ENCODE measurements at places on chromosomes 4 and X.
A peak's percentile ranks its signal among the peaks of the same experiment; 100 is the strongest.

DNA sequence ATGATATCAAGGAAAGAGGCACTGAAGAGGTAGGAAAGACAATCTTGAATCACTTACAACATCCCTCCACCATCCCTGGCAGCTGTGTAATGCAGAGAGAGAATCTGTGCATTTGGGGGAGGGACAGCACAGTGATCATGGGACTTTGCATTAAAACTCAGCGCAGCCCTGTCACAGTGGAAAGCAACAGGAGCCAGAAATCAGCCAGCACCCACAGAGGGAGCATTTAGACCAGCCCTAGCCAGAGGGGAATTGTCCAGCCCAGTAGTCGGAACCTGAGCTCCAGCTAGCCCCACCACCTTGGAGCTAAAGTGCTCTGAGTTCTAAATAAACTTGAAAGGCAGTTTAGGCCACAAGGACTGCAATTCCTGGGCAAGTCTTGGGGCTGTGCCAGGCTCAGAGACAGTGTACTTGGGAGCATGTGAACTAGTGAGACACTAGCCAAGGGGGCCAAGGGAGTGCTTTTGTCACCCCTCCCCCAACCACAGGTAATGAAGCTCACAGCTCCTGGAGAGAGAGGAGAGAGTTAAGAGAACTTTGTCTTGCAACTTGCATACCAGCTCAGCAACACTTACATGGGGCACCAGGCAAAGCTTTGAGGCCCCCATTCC is 83.9 kb upstream of the FAM241A start:
- DNase-seq: no peak

DNA sequence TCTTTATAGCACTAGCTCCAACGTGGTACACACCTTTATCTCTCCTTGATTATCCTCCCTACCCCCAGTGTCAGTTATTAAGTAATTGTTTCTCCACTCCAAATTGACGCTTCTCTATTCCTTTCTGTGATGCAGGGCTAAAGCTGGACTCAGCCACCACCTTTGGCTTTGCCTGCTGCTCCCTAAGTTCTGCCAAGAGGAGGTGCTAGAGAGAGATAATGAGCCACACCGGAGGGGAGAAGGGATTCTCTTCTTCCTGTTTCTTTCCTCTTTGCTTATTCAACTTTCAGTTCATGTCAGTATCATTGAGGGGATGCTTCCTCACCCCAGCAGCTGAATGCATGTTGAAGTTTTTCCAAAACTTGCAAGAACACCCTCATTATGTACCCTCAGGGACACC is 176.5 kb downstream of the GBA3 start:
- DNase-seq: peak; percentile 23

- DNase-seq: no peak
Observed at GRCh38 chr4:113398441-113399143, 349.1 kb downstream of the ANK2 start.

GRCh38 chrX:40310016-40310415 is 212.3 kb upstream of the BCOR start:
- DNase-seq: no peak

DNA sequence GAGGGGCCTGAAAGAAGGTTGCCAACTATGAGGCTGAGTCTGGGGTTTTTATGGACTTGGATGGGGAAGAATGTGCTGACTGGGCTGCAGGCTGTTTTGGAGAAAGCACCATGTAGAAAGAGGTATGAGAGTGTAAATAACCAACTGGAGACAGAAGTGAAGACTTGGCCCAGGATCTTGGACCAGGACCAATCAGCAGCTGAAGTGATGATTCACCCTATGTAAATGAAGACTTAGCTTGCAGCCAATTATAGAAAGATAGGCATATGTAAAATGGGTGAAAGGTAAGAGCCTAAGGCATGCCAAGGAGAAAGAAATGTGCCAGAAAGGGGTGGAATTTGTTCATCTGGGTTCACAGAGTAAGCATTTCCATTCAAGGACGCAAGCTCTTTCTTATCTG is 856.7 kb upstream of the PRKX start:
- DNase-seq: no peak

- DNase-seq: no peak
Observed at GRCh38 chr4:67333664-67334063, 211.6 kb downstream of the CENPC start.

DNA sequence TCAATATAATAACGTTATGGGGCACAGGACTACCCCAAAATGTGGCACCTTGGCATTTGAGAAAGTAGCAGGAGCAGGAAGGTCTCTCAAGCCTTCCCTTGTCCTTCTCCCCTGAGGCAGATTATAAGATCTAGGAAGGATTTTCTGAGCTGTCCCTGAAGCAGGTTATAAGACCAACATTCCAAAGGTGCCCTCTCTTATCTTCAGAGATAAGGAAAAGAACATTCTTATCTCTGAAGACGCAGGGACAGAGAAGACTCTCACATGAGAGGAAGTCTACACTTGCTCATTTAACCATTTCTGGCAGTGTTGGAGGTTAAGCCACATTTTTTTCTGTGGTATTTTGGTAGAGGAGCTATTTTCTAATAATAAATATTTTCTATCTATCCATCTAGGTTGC is 437.9 kb upstream of the MAOA start:
- no peak for DNase-seq

DNA sequence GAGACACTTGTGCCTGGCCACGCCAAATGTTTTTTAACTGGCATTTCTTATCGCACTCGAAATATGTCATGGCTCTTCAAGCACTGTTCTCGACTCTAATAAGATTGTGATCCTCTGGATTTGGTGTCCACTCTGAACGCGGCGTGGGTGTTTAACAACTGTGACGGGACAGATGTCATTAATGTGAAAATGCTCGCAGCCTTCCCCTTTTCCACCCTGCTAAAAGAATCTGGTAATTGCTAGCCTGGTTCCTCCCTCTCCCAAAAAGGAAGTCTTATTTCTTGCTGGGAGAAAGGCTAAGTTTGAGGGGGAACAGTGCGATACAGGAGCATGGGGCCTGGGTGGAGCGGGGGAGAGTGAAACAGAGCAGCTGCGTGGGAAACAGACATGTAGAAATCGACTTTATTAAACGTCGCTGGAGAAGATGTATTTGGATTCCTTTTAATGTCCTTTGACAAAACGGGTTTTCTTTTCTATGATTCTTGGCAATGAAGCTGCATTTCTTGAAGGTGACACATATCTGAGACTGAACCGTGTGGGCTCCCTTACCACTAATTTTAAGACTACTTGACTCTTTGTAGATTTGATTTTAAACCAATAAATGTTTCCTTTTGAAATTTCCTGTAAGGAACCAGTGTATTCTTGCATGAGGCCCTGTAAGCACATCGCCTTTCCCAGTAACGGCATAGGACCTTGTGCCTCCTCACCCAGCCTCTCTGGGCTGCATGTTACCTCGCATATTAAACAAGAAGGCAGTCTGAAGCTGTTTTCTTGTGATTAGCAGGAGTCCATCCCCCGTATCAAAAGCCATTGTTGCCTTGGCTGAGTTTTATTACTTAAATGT is 17.8 kb downstream of the TBC1D1 start:
- DNase-seq: no peak

DNA sequence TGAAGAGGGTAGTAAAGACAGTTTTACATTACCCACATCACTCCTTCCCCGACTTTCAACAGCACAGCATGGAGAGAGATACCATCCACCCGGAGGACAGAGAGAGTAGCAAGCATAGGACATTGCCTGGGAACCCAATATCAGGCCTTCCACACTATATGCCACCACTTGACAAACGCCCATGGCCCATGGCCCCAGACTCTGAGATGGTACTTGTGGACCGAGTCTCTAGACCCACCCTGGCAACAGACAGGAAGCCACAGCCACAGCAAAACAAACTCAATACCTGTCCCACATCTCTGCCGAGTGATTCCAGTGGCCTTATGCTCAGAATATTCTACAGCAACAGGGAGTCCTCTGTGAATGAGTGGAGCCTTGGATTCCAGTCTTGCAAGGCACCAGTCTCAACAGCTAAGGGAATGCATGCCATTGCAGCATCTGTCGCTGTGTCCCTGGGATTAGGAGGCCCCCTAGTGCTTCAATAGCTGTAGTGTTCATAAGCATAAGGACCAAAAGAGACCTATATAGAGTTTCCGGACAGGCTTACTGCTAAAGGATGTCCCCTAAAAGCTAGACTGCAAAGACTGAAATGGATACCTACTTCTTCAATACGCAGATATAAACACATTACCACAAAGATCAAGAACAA is 14.7 kb upstream of the CT55 start:
- DNase-seq: peak; percentile 72

GRCh38 chr4:85445050-85445639 is 29.8 kb upstream of the ARHGAP24 start:
- DNase-seq: no peak

- no peak for DNase-seq
Observed at GRCh38 chrX:17987783-17988182, 126.7 kb upstream of the RAI2 start.

- peak; percentile 2 for DNase-seq
Observed at GRCh38 chrX:105210258-105210657, 10.2 kb downstream of the TEX13A start.

GRCh38 chrX:154738011-154738738 is 12.7 kb downstream of the GAB3 start:
- peak; percentile 66 for DNase-seq

- DNase-seq: no peak
Observed at GRCh38 chr4:19657856-19658255, 593.8 kb upstream of the SLIT2 start.

- DNase-seq: no peak
Observed at GRCh38 chr4:7521666-7522065, 86.9 kb upstream of the PSAPL1 start.

DNA sequence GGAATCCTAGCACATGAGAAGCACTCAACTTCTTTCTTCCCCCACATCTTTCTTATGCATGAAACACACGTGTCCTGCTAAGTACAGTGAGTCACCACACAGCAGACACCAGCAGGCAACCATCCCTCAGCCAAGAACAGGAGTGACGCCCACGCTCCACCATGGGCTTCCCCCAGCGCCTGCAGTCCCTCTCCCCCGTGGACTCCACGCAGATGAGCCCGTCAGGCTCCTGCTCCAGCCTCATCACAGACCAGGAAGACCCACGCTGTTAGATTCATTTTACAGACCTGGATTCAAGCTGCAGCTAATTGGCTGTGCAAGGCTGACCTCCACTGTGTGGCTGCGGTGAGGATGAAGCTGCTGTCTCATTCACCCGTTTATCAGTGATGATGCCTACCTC is 16.7 kb downstream of the HMX1 start:
- DNase-seq: no peak

- no peak for DNase-seq
Observed at GRCh38 chr4:1610791-1611500, 73.2 kb downstream of the FAM53A start.

- DNase-seq: no peak
Observed at GRCh38 chrX:135324463-135324862, 15.2 kb downstream of the ETDC start.

DNA sequence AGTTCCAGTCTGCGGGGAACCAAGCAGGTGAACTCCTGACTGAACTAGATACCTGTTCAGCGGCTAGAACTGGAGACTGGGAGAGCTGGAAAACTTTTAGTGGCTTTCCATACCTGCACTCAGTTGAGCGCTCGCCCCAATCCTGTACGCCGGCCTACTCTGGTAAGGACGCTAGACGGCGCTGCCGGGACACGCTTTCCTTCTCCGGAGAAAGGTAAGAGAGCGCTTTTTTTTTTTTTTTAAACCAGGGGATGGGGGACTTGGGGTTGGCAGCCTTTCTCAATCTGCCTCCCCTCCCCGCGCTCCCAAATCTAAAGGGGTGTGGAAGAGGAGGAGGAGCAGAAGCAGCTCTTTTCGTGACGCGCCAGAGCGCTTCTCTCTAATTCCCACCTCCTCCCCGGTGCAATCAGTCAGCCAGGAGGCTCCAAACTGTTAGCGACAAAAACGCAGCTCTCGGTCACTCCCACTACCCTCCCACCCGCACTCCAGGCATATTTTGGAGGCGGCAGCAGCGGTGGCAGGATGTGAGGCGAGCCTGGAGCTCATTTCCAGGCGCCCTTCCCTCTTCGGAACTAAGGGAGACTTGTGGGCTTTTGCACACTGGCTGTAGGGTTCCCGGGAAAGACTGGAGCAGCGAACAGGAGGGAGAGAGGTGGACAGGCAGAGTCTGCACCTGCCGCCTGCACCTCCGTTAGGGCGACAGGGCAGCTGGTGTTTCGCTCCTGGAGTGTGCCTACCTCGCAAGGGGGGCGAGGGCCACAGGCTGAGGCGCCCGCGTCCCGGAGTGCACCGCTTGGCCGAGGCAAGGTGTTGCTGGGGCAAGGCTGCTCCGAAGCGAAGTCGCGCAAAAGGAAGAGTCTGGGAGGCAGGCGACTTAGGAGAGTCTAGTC is at the start of gene IL1RAPL2:
Gene IL1RAPL2, plus strand, starts transcription at position 409 of the 890 bp plus-strand sequence.
- DNase-seq: peak; percentile 44

- no peak for DNase-seq
Observed at GRCh38 chr4:169439244-169439643, 168.5 kb upstream of the SH3RF1 start.

- DNase-seq: no peak
Observed at GRCh38 chr4:17398035-17398434, 113.9 kb downstream of the QDPR start.

DNA sequence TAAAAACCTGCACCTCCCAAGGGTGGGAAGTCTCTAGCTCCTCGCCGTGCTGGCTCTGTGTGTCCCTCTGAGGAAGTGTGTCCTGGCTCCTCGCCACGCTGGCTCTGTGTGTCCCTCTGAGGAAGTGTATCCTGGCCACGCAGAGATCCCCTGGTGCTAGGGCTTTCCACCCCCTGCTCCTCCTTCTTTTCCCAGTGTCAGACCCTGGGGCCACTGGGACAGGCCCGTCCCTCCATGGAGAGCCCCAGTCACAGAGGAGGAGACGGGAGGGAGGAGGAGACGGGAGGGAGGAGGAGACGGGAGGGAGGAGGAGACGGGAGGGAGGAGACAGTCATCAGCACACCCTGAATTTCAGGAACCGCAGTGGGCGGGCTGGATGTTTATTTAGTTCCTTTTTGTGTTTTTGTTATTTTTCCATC is 53.8 kb upstream of the HGFAC start:
- DNase-seq: peak; percentile 53

GRCh38 chrX:136147315-136147901 is at the start of gene FHL1:
TSS of gene FHL1 (plus strand) at chrX:136147533.
- peak; percentile 35 for DNase-seq

DNA sequence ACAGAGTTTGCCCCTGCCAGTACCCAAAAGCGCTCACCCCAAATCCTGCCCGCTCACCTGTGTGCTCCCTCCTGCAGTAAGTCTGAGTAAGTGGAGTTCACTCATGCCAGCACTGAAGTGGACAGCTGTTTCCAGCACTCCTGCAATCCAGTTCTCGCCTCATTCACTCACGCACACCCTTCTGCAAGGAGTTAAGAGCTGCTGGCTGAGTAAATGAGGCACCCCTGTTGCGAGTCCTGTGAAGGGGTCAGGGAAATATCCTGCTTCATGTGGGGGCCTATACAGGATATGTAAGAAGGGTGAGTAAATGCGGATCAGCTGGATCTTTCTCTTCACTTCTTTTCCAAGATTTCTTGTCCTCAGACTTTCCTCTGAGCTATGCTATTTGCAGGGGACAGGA is 23.5 kb downstream of the CXCL8 start:
- no peak for DNase-seq

- no peak for DNase-seq
Observed at GRCh38 chr4:5079581-5079980, 28.3 kb downstream of the STK32B start.

- DNase-seq: no peak
Observed at GRCh38 chr4:40493160-40493559, 136.5 kb downstream of the RBM47 start.

All from hematopoietic multipotent progenitor cell treated with erythropoietin and hydrocortisone succinate and interleukin-3 and kit ligand, for 4 days (in vitro differentiated cells).